Amniotic epithelial cell (primary cell): ENCODE measurements at places on chromosomes 1 and 21.

- no peak for DNase-seq
Observed at GRCh38 chr1:7063981-7064380, 278.7 kb downstream of the CAMTA1 start.

- no peak for DNase-seq
Observed at GRCh38 chr1:22234476-22235030, 91.7 kb upstream of the WNT4 start.

GRCh38 chr21:45991606-45992300 is 10.2 kb downstream of the COL6A1 start:
- no peak for DNase-seq

DNA sequence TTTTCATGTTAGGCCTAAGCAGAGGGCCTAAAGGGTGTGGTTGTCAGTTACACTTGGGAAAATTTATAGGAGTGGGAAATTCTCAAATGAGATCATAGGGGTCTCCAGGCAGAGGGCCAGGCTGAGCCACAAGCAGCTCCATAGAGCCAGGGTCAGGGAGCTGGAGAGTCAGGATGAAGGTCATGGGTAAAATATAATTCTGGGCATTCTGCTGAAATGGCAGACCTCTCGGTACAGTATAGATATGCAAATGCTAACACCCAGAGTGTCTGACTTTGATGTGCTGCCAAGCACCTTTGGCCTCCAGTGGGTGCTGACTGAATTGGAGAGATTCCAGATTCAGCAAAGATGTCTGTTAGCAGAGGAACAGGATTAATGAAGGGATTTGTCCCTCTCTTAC is 40.1 kb downstream of the DNM3 start:
- DNase-seq: no peak

DNA sequence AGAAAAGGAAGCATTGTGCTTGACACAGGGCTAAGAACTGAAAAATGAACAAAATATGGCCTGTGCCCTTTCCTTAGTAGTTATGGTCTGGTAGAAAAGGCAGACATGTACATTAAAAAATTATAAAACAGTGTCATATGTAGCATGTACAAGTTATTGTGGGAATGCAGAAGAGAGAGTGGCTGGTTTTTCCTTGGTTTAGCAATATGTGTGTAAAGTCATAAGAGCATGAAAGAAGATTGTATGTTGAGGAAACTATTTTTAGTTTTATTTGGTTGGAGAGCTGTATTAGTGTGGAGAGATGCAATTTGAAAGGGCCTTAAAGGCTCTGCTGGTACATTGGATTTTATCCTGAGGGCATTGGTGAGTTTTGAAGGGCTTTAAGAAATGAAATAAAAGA is 145.8 kb downstream of the PDE4B start:
- no peak for DNase-seq

DNA sequence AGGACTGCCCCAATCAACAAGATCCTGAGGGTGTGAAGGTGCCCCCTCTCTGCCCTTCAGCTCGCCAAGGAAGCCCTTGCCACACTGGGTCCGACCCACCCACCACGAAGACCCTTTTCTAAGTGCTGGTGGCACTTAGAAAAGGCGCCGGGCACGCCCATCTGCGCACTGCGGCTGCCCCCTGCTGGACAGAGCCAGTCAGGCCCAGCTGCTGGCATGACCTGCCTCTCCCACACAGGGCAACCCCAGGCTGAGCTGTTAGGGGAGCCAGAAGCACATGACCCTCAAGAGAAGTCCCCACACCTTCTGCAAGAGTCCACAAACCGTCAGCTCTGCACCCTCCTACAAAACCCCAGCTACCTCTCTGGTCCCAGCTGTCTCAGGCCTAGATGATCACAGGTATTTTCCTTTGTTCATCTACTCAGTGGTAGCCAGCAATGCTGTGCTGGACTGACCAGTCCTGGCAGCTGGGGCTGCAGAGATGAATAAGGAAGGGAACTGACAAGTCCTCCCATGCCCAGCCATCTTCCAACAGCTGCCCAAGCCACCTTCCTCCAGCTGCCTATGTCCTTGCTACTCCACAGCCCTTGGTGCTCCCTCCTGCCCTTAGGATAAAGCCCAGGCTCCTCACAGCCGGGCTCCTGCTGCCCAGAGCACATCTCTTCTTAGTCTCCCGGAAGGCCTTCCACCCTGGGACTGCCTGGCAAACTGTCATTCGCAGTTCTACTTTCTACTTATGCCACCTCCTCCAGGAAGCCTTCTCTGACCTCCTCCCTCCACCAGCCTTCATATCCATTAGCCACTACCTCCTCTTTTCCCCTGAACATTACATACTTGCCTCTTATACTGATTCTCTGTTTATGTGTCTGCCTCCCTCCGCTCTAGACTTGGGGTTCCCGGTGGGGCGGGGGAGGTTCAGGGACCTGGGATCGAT is 39.8 kb upstream of the ZC3H12A start:
- peak; percentile 23 for DNase-seq

DNA sequence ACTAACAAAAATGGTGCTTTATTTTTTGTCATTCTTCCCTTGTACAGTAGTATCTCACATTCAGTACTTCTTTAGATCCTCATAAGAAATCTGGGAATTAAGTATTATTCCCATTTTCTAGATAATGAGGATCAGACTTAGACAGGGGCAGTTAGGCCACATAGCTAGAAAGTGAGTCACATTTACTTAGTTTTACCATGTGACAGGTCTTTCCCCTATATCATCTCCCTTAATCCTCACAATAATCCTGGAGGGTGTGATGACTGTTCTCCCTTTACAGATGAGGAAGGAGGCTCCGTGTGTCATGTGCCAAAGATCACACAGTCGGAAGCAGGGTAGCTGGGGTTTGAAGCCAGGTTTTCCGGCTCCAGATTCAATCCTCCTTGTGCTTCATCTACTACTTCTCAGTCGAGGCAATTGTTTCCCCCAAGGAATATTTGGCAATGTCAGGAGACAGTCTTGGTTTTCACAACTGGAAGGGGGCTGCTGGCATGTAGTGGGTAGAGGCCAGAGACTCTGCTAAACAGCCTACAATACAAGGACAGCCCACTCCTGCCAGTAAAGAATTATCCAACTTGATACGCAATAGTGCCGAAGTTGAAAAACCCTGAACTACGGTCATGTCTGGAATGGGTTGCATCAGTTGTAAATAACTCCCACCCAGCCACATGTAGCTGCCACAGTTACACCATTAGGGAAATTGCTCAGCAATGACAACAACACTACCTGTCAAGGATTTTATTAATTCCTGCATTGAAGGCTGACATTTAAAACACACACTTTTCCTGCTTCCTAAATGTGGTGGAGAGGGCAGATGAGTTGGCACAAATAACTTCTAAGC is 54.5 kb downstream of the C8B start:
- peak; percentile 67 for DNase-seq

DNA sequence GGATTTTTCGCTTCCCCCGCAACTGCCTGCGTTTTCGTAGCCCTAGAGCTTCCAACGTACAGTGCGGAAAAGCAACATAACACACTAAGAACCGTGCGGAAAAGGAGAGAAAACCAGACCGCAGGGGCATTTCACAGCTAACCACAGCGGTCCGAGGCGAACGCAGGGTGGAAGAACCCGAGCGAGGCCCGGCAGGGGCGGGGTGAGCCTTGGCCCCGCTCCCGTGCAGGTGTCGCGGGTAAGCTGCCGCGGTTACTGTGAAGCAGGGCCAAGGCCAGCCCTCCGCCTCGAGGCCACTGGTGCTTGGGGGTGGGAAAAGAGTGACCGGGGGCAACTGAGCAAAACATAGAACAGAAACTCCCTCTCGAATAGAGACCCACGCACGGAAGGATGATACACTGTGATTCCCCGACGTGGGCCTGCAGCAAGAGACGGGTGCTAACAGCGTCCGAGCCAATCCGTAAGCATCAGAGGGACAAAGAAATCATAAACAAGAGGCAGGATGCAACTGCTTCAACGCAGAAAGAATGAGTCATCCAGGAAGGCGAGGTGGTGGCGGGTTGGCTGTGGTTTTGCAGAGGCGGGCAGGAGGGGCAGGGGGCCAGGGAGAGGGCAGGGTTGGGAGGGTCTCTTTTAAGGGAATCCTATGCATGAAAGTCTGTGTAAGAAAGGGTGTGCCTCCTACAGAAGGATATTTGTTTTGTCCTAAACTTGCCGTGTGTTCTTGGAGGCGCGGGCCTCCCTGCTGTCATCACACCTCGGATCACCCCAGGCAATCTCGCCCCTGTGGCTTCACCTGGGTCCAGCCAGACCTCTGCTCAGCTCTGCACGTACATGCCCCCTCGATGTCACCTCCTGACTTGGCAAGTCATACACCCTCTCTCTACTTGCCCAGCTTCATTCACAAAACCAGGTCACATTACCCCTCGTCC is 7.3 kb downstream of the GNG4 start:
- peak; percentile 56 for DNase-seq

- DNase-seq: no peak
Observed at GRCh38 chr21:31370281-31370892, 26.3 kb upstream of the TIAM1 start.

GRCh38 chr1:51628715-51629590 is 12.1 kb downstream of the OSBPL9 start:
- DNase-seq: no peak

DNA sequence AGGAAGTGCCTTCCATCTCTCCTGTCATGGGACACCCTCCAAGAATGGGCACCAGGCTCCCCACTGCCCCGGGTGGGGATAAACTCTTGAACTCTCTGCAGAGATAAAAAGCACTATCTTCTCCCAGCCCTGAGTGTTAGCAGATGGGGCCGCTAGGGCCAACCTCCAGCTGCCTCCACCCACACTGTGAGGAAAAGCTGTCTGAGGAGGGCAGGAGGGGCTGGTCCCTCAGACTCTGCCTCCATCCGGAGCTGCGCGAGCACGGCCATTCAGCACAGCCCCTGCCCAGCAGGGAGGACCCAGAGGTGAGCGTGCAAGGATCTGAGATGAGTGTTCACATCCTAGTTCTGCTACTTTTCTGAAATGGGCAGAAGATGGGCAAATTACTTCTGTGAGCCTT is 51.8 kb upstream of the TRABD2B start:
- peak; percentile 37 for DNase-seq

- no peak for DNase-seq
Observed at GRCh38 chr1:118970451-118970850, 17.7 kb downstream of the TBX15 start.

GRCh38 chr1:57461405-57461804 is 37.5 kb upstream of the DAB1 start:
- no peak for DNase-seq

- DNase-seq: no peak
Observed at GRCh38 chr1:12581179-12581578, 36.8 kb downstream of the DHRS3 start.

DNA sequence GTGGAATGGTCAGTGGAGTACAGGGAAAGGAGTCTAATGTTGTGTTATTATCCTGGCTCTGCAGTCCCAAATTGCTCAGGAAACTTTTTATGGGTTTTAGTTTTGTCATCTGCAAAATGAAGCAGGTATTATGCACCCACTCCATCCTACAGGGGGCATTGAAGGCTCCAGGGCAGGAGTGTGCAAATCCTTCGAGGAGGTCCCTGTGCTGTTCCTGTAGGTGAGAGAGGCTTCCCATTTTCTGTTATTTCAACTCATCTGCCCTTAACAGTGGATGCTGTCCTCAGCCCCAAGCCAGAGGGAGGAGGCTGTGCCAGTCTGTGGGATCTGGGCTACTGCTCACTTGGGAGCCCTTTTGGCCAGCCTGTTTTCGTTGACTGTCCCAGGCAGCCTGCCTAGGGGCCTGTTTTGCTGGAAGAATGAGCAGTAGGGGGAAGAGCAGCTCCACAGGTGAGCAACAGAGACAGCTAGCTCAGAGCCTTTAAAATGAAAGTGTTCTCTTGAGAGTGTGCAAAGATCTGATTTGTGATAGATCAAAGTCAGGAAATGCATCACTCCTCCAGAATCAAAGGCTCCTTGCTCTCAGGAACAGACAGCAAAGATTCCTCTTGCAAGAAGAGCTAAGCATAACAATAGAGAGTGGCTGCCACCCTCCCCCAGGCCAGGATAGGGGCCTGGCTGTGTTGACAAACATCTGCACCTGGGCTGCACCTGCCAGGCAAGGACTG is 317.6 kb upstream of the PROX1 start:
- no peak for DNase-seq

DNA sequence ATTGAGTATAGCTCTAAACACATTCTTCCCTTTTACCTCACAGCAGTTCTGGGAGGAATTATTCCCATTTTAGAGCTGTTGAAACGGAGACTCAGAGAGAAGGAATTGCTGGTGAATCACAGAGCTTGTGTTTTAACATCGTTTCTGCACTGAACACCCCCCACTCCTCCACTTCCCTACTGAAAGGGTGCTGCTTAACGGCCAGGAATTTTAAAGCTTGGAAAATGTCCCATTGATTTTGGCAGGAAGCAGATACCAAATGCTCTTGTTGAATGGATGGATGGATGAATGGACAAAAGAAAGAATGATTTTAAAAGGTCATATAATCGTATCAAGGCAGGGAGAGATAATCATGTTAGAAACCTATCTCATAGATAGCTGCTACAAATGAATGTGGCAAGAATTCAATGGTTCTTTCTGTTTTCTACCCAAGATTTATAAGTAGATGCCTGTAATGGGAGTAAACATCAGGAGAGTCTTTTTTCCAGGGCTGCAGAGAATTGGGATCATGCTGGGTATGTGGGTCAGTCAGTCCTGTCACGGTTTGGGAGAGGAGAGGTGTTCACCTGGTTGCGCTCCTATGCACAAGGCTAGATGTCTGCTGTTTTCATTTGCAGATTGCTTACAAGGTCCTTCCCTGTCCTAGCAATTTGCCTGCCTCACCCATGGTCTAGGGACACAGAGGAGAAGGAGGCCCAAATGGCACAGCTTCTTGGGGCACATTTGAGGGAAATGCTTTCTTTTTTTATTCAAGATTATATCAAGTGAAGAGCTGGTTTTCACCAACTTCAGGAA is 19.0 kb downstream of the FAM163A start:
- DNase-seq: no peak

DNA sequence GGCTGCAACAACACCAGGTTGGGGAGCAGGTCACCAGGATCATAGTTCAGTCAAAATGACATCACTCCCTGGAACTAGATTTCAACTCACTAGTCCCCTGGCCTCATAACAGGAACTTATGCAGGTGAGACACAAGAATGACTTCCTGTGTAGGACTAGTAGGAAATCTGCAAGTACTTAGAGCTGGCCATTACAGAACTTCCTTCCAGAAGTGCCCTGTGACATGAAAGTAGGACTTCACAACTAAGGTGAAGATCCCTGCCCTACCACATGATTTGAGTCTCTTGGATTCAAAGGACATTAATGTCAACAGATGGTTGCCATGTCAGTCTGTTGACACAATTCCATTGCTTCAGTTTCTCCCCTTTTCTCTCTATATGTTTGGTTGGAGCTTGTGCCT is 223.1 kb downstream of the RPS6KC1 start:
- no peak for DNase-seq
